ENCODE measurements at places on chromosomes 5 and 9. TPM values are rescaled to one million over a fixed set of nuclear protein-coding genes. Genes with fewer than 3 reads are reported as not detected.

BHMT gene
- total RNA-seq, result 0.44 TPM

WNK2 gene
- 24.4 TPM for total RNA-seq

IL5 gene
- not detected for total RNA-seq

DBH gene
- not detected for total RNA-seq

DNA sequence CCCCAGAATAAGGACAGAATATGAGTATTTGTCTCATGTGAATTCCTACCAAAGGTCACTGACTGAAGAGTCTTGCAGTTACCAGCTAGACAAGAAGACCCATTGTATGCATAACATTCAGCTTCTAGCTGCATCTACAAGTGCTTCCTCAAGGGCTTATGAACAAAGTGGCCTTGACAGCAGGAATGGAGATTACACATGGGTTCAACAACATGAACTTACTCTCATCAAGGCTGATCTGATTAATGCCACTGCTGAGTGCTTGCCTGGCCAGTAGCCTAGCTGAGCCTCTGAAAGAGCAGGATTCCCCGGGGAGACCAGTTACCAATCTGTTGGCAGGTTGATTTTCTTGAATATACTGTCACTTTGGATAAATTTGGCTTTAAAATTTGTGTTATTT is 76.7 kb upstream of the CHD1 start:
- no peak for DNase-seq
- no peaks in the 10 kb centered on the region for H3K4me1 ChIP-seq
- H3K27me3 ChIP-seq, result no peaks in the 10 kb centered on the region

GRCh38 chr9:76626141-76626540 is 138.1 kb upstream of the PCA3 start:
- no peak overlapping the region for H3K4me3 ChIP-seq
- H3K36me3 ChIP-seq, result no peaks in the 10 kb centered on the region
- H3K4me1 ChIP-seq, result no peaks in the 10 kb centered on the region
- no peak for DNase-seq
- no peak overlapping the region for H3K27ac ChIP-seq
- H3K27me3 ChIP-seq, result peaks cover 14% of the 10 kb centered on the region

- H3K27me3 ChIP-seq, result no peaks in the 10 kb centered on the region
- no peaks in the 10 kb centered on the region for H3K4me1 ChIP-seq
- no peak for DNase-seq
- no peaks in the 10 kb centered on the region for H3K36me3 ChIP-seq
Observed at GRCh38 chr5:167355346-167355745, 936.1 kb upstream of the WWC1 start.

DNA sequence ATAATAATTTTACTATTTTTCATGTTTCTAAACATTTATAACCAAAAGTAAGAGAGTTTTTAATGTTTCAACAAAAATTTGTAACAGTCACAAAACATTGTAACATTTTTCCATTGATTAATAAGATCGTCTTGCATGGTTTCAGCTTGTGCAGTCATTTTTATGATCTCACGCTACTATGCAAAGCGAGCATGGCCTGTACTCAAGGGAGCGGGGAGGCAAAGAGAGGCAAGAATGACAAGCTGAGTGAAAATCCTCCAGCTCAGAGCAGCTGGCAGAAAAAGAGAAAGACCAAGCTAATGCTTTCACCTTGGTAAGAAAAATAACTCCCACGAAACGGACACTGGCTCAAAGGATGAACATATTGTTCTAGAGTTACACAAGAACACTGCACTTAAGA is 90.0 kb upstream of the SV2C start:
- H3K27me3 ChIP-seq, result peaks cover 21% of the 10 kb centered on the region
- H3K4me3 ChIP-seq, result no peak overlapping the region
- no peaks in the 10 kb centered on the region for H3K36me3 ChIP-seq
- no peaks in the 10 kb centered on the region for H3K4me1 ChIP-seq

GRCh38 chr5:134034326-134034725 is 29.6 kb upstream of the VDAC1 start:
- peaks cover 9% of the 10 kb centered on the region for H3K4me1 ChIP-seq
- H3K4me3 ChIP-seq, result no peak overlapping the region
- H3K27me3 ChIP-seq, result no peaks in the 10 kb centered on the region
- DNase-seq, result no peak
- H3K36me3 ChIP-seq, result no peaks in the 10 kb centered on the region

GRCh38 chr9:134914501-134914834 is 3.2 kb downstream of the FCN1 start:
- no peak for DNase-seq
- H3K27me3 ChIP-seq, result peaks cover 23% of the 10 kb centered on the region
- H3K36me3 ChIP-seq, result no peaks in the 10 kb centered on the region
- no peaks in the 10 kb centered on the region for H3K4me1 ChIP-seq
- no peak overlapping the region for H3K27ac ChIP-seq

Measured in HCT116 (cell line).